Stimulated activated CD8-positive, alpha-beta memory T cell treated with anti-CD3 and anti-CD28 coated beads, Interleukin-2, amount 100 ng/mL, for 48 hours (primary cell): ENCODE measurements at places on chromosomes 3 and 15.

DNA sequence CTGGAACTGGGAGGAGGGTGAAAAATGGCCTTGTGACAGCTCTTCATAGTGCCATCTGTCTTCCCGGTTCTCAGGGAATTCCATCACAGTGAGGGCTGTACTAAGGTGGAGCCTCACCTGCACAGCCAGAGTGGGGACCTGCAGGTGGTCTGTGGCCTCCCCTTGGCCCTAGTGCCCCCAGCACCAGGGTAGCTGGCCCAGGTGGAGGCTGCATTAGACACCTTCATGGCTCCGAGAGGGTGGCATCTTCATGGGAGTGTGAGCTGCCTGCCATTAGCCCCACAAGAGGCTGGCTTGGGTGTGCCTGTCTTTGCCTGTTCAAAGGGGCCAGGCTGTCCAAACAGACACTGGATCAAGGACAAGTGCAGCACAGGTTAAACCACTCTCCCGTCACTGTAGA lies 95.5 kb upstream of the PRR23E start:
- DNase-seq: no peak

DNA sequence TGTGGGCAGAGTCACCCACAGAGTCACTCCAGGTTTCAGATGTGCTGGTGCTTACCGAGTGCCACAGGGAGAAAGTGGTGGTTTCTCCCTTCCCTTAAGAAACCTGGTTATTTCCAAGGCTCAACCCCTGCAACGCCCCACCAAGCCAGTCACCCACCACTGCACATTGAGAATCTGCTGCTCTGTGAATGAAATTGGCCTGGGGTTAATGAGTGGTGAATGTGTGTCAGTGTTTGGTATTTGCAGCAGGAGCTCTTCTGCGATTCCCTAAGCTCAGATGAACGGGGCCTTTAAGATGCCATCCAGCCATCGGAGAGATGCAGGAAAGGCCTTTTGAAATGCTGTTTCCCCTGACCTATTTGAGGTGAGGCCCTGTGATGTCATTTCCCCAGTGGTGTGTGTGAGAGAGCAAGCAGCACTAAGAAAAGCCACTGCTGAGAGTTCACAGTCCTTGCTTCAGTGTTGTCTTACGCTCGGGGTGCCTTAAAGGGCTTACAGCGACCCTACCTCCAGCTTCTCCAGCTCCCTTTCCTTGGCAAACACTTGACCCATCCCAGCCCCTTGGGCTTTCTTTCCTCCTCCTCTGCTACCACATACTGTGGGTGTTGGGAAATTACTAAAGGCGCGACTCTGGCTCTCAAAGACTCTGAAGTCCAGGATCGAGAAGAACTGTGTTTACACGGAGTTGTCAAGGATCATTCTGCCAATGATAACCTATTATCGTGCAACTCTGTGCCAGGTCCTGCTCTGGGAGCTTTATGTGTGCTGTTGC lies 68.9 kb downstream of the SMAD3 start:
- DNase-seq: peak; percentile 21

- no peak for DNase-seq
These were observed 95.5 kb downstream of the GHSR start for GRCh38 chr3:172352786-172353185.

DNA sequence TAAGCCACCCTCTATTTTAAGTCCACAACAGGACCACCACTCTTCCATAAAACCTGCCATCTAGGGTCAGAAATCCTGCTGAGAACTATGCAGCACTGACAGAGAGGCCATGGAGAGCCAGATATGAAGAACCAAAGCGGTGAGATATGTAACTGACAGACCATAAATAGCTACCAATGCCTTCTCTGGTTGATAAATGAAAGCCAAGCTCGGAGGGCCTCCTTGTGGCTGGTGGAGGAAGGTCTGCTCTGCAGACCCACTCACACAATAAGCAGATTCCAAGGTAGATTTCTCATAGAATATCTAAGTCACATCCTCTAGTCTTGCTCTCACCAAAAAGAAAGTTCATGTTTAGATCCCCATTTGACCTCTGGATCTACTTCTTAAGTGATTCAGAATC lies 38.9 kb downstream of the RYK start:
- no peak for DNase-seq

DNA sequence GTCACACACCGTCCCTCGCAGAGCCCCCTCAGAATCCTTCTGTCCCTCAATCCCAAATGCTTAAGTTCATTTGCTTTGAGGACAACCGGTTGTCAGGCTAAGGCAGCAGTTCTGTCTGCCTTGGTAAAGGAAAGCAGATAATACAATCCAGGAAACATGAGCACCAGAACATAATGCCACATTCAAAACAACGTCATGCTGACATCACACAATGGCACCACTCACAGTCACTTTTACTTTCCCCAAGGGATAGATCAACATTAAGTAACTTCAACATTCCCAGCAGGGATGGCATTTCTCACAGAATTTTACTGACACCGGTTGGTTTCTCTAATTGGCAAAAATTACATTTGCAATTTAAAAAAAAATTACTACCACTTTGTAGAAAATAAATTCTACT lies 74.6 kb upstream of the PSMD6 start:
- no peak for DNase-seq

DNA sequence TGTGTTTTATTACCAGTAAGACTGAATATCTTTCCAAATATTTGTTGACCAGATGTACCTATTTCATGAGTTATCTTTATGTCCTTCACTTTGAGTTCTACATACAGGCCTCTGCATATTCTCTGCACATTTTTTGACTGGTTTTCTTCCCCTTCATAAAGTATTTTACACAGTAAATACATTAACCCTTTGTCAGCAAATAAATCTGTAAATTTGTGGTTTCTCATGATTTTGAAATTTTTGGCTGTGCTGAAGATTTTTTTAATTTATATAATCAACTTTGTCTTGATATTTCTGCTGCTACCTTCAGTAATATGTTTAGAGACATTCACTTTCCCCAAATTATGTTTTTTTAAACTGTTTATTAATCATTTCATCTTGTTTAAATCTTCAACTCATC lies 50.5 kb downstream of the WNT5A start:
- DNase-seq: no peak

DNA sequence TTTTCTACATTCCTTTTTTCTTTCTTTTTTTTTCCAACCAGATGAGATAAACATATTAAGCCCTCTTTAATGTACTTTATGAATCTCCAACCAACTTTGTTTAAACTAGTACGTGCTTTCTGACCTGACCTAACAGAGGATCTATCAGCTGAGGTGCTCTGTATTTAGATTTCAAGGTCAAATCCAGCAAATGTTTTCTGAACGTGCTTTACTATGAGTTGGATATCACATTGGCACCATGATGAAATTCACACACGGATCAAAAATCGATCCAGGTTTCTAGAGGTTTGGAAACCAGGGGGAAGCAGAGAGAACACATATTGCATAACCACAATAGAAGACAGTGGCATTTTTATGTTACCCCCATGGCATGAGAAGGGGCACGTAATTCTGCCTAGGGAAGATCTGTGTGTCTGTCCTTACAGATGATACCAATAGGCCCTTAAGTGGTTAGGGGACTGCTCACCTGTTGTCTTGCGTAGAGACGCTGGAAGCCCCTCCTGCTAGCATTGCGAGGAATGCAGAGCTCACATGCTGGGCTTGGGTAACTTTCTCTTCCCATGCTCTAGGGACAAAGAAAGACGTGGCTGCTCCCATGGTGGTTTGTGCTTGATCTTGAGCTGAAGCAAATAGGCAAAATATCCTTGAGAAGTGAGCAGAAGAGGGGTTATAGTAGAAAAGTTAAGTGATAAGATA lies 59.3 kb upstream of the ABHD10 start:
- DNase-seq: no peak

DNA sequence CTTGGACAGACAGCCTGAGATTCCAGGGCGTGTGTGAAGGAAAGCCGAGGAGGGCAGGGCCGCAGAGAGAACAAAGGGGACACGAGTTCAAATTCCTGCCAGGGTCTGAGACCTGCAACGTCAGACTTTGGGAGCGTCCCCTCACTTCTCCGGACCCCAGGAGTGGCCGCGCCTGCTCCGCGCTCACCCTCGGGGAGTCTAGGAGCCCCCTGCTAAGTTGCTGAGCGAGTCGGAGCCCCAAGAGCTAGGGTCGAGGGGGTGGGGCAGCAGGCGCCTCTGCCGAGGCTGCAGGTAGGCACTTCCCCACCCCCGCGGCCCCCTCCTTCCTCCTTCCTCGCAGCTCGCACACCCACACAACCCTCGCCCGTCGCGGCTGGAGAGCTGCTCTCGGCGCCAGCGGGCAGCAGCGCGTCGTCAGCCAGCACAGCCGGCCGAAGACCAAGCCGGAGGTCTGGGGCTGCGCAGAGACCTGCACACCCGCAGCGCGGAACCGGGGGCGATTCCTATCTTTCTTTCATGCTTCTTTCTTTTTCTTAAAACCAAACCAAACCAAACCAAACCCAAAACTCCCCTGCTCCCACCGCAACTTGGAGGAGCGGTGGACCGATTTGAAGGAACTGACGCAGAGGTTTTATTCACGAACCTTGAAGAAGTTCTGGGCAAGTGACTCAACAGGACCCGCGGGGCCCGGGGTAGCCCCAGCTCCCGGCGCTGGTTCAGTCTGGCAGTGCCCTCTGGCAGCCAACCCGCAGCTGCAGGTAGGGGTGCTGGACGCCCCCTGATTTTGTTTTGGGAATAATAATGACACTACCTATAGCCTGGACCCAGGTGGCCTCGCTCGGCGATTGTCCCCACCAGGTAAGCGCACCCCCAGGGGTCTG lies at the start of gene ANKRD34C:
TSS of gene ANKRD34C (plus strand) at position 352 of the 881 bp plus-strand sequence. CDS start 10,563 bp downstream, outside the sequence.
- DNase-seq: no peak

DNA sequence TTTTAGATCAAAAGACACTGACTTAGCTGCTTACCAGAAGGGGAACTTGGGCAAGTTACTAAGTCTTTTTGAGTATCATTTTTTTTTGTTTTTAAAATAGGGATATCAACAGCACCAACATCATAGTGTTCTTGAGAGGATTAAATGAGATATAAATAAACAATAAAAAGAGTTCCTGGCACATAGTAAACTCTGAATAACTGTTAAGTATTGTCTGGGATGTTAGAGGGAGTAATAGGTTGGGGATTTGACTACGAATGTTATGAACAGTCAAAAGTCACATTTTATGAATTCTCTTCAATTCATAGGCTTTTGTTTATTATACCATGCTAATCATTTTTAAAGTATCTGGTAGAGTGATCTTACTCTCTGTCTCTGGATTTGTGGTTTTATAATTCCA lies 37.8 kb upstream of the FAH start:
- no peak for DNase-seq

DNA sequence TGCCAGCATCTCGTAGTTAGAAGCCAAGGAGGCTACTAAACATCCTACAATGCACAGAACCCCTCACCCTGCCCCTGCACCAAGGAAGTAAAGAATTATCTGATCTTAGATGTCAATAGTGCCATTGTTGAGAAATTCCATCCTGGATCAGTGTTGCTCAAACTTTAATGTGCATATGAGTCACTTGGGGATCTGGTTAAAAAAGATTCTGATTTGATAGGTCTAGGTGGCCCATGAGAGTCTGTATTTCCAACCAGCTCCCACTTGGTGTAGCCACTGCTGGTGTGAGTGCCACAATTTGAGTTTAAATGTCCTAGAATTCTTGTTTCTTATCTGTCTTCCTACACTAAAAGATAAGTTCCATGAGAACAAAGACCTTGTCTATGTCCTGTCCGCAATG lies 43.7 kb downstream of the TMEM45A start:
- no peak for DNase-seq

- DNase-seq: no peak
These were observed 2.6 kb upstream of the FLNB start for GRCh38 chr3:58005669-58006068.

DNA sequence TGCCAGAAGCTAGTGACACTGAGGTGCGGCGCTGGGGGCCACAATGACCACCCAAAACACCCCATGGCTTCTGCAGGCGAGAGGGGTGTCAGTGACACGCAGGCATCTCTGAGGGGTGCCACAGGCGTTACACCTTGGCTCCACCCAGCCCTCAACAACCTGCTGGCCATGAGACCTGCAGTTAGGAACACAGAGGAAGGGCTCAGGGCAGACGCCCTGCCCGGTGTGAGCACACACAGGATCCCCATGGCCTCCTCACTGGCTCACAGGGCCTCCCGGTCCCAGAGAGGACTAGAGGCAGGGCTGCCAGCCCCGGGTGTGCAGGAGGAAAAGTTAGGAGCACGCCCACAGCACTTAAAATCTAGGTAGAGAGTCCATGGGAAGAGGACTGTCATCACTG lies 35.1 kb downstream of the CYFIP1 start:
- DNase-seq: no peak

DNA sequence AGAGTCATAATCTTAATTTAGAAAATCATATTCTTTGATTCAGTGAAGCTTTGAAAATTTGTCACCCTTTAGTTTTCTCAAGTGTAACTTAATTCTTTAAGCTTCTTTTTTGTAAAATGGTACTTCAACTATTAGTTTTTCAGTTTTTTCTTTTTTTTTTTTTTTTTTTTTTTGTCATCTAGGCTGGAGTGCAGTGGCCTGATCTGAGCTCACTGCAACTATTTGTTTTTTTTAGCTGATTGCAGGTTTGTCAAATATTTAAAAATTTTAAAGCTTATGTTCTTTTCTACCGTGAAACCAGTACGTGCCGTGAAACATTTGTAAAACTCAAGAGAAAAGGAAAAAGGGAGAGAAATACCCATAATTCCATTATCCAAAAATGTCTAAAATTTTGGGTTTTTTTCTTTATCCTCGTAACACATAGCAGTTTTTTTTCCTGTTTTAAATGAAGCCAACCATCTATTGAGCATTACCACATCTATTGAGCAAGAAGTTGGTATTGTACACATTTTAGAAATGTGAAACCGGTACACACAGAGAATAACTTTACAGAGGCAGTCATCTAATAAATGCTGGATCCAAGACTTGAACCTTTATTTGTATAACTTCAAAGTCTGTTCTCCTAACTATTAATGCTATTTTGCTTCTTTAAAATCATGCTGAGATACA lies 25.7 kb downstream of the ECT2 start:
- DNase-seq: no peak

- DNase-seq: no peak
These were observed 4.6 kb upstream of the PRKCD start for GRCh38 chr3:53156368-53156834.
